ENCODE measurements at places on chromosomes 4 and X. TPM values are rescaled to one million over a fixed set of nuclear protein-coding genes. Genes with fewer than 3 reads are reported as not detected.

Gene NXF2B
- total RNA-seq = not detected

Gene GABRB1
- not detected for total RNA-seq

Gene MAGEA9B
- not detected for total RNA-seq

Gene ARHGAP6
- 0.05 TPM for total RNA-seq

Gene CLNK
- not detected for total RNA-seq

Gene MAP3K15
- 1.8 TPM for total RNA-seq

Gene RBMXL3
- not detected for total RNA-seq

Gene RHOXF1
- not detected for total RNA-seq

Gene DRP2
- 0.13 TPM for total RNA-seq

Gene IL1RAPL2
- total RNA-seq = not detected

Gene SLC9B1
- not detected for total RNA-seq

Gene SLC10A4
- 7.5 TPM for total RNA-seq

Gene NPY5R
- total RNA-seq = not detected

Gene MAP7D3
- total RNA-seq = 11.7 TPM

Gene SLC25A53
- total RNA-seq = 4.9 TPM

Gene ETNPPL
- not detected for total RNA-seq

Gene FGF5
- total RNA-seq = 0.13 TPM

Gene MAGEB2
- total RNA-seq = not detected

Gene RBM10
- total RNA-seq = 39.0 TPM

Gene TMSB15B
- total RNA-seq = 6.0 TPM

Gene LONRF3
- 3.3 TPM for total RNA-seq

Gene NWD2
- total RNA-seq = not detected

Gene DKC1
- total RNA-seq = 148 TPM

Gene PLAC8
- total RNA-seq = 0.55 TPM

Gene ZGRF1
- total RNA-seq = 3.4 TPM

Gene SPANXA2
- not detected for total RNA-seq

Gene CCDC160
- not detected for total RNA-seq

Gene ASB11
- not detected for total RNA-seq

Gene SPANXC
- not detected for total RNA-seq

Gene STS
- total RNA-seq = 2.2 TPM

Gene RPS6KA6
- total RNA-seq = 6.5 TPM

Gene SPANXN3
- not detected for total RNA-seq

Gene BTK
- total RNA-seq = 0.20 TPM

Gene FGFR3
- total RNA-seq = 1.9 TPM
